ENCODE measurements at places on chromosomes 4 and X.

GRCh38 chr4:13592220-13592619 lies 35.3 kb downstream of the BOD1L1 start:
- DNase-seq: no peak

- DNase-seq: no peak
Observed at GRCh38 chr4:74919783-74920182, 13.1 kb upstream of the PARM1 start.

- no peak for DNase-seq
Observed at GRCh38 chr4:107125496-107125895, 89.4 kb upstream of the DKK2 start.

GRCh38 chr4:147776716-147777115 lies 44.8 kb downstream of the ARHGAP10 start:
- no peak for DNase-seq

DNA sequence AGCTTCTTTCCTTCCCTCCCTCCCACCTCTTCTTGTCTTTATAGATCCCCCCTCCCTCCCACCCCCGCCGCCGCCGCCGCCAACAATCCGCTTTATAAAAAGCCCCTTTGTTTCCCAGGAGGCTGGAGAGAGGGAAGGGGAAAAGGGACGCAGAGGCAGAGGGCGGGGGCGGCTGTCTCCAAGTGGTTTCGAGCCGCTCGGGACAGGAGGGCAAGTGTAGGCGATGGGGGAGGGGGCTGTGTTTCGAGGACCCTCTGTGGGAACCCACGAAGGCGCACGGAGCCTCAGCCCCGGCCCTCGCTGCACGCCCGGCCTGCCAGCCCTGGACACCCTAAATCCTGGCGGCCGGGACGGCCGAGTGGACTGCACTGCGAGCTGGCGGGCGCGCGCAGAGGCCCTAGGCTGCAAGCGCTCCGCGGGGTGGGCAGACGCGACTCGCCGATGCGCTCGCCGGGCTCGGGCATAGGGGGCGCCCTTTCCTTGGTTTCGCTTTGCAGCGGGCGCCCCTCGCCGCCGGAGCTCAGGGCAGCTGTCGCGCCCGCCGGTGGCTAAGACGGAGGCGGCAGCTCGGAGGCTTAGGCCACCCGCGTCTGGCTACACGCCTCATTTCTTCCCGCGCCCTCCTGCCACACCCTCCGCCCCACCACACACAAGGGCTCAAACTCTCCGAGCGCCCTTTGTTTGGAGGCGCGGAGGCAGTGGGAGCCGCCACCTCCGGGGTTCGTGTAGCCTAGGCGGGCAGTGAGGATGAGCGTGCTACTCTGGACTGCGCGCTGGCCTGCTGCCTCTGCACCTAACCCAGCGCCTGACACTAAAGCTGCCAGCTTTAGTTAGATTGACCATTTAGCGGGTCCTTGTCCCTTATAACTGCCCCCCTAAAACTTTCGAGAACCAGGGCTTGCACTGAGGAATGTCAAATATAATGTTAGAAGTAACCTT lies 2.2 kb downstream of the MAMLD1 start:
- DNase-seq: peak; percentile 64

- no peak for DNase-seq
Observed at GRCh38 chr4:182648766-182649165, 268.4 kb downstream of the DCTD start.

- DNase-seq: no peak
Observed at GRCh38 chrX:70176938-70177533, at the start of gene DGAT2L6. Gene DGAT2L6 (plus strand): TSS chrX:70177483. CDS start chrX:70177583, 100 bp downstream.

DNA sequence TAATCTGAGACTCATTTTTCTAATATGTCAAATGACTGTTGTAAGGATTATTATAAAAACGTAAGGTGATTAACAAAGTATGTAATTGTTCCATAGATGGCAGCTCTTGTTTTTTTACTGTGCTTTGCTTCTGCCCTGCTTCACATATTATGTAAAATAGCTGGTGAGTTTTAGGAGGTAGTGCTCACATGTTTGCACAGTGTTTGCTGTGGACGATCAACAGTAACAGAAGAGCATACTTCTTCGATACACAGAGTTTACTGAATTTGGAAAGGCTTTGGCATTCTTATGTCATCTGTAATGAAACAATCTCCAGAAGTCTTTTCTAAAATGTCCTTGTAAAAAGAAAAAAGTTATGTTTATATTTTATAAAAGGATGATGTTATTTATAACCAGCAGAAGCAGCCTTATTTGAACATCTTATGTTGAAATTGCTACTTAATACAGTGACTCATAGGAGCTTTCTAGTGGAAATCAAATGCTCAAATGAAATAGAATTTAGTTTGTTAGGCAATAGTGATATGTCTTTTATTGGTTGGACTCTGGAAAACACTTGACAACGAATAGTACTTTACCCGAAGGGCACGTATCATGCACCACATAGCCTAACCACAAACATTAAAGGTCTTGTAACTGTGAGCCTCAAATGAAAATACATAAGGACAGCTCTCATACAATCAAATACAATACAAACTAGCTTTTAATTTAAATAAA lies 1.9 kb upstream of the MTTP start:
- no peak for DNase-seq

DNA sequence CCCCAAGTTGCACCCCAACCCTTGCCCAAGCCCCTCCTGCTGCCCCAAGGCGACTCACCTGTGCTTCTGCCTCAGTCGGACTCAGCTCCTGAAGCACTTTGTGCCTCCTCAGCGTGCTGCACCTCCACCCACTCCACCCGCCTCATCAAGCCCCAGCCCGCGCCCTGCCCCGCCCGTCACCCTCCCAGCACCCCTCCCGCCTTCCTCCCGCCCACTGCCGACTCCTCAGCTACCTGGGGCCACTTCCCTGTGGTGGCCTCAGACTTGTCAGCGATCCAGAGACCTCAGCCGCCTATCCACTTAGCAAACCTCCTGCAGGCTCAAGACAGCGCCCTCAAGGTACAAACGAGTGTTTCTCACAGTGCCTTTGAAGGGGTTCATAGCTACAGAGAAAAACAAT lies 19.6 kb upstream of the IQCM start:
- DNase-seq: no peak

GRCh38 chr4:108097990-108098553 lies 70.7 kb downstream of the LEF1 start:
- no peak for DNase-seq

DNA sequence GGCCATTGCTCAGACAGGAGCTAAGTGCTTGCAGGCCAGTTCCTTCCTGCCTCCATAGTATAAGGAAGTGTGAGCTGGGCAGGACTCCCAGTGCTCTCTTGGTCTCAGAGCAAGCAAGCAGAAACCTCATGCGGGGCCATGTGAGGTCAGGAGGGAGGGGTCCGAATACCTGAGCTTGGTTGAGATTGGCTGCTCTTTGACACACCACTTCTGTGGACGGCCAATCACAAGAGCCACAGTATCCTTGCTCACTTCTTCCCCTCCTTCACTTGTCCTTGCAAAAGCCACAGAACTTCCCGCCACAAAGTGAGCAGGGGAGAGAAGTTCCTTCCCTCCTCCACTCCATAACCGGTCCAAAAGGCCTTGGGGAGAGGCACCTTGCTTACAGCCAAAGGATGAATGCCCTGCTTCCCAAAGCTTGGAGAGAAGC lies 56.7 kb downstream of the PRPS1 start:
- no peak for DNase-seq

GRCh38 chr4:113169368-113169767 lies 119.9 kb downstream of the ANK2 start:
- no peak for DNase-seq

GRCh38 chrX:5775846-5776430 lies 452.7 kb downstream of the NLGN4X start:
- DNase-seq: no peak

GRCh38 chr4:140575489-140575888 lies 6.7 kb upstream of the UCP1 start:
- DNase-seq: no peak

GRCh38 chr4:73741031-73741749 lies 821 bp downstream of the CXCL8 start:
- no peak for DNase-seq

GRCh38 chrX:107744868-107745267 lies 30.7 kb downstream of the TSC22D3 start:
- DNase-seq: no peak

- DNase-seq: no peak
Observed at GRCh38 chrX:32572644-32573043, 638.7 kb downstream of the DMD start.

GRCh38 chrX:29297171-29297800 lies 710.0 kb downstream of the IL1RAPL1 start:
- DNase-seq: no peak

DNA sequence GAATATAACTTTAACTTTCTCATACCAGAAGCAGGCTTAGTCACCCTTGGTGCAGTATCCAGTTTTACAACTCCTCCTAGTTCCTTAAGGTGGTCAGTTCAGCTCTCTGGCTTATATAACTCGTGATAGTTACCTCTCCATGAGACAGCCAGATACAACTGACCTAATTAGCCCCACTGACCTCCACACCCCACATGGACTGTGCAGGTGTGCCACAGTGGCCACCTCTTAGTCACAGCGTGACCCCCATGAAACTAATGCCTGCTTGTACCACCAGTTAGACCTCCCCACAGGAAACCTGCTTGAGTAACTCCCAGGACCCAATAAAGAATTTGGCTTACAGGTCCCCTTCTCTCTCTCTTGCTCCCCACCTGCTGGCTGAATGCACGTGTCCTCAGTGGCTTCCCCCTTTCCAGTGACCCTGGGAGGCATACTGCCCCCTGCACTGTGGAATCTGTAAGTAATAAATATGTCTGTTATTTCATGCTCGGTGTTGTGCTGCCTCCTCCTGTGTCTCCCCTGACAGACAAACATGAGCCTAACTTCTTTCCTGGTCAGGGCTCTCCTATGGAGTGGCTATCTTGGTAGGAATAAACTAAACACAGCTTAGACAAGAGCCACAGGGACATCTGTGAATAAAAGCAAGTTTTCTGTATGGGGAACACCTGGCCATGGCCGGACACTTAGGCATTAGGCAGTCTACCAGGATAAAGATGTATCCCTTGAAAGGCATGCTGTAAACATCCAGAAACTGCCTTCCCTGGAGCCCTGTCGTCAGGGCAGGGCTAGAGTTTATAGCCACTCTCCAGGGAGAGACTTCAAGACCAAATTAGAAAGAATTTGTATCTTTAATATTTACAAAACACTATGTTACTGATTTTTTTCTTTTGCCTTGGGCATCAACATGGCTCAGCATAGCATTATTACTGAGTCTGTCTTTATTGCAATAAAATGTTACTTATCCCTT lies 209.7 kb upstream of the BOD1L1 start:
- no peak for DNase-seq

DNA sequence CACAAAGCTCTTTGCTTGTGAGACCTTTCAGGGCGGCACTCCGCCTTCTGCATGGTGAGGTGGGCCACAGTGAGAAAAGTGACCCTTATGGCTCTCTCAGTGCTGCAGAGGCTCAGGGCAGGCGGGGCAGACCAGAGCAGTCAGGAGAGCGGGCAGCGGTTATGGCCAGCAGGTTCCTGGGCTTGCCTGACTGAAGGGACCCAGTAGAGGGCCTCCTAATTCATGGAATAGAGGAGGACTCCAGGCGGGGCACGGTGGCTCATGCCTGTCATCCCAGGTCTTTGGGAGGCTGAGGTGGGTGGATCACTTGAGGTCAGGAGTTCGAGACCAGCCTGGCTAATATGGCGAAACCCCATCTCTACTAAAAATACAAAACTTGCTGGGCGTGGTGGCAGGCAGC lies 91.4 kb downstream of the CLNK start:
- DNase-seq: no peak

DNA sequence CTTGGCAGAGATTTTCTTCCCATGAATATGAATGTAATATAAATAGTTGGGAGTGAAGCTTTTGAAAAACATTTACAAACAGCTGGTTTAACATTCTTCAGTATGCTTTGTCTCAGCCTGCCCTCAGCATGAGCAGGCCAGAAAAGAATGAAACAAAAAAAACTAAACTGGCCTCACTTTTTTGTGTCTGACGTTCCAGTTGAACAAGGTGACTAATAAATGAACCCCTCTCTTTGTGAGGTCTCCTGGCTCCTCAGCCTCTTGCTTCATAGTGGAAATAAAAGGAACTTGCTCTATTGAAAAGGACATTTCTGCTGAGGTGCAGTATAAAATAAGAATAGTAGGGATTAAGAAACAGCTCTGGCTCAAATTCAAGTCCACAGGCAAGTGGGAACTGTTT lies 9.4 kb downstream of the CHST7 start:
- peak; percentile 14 for DNase-seq

DNA sequence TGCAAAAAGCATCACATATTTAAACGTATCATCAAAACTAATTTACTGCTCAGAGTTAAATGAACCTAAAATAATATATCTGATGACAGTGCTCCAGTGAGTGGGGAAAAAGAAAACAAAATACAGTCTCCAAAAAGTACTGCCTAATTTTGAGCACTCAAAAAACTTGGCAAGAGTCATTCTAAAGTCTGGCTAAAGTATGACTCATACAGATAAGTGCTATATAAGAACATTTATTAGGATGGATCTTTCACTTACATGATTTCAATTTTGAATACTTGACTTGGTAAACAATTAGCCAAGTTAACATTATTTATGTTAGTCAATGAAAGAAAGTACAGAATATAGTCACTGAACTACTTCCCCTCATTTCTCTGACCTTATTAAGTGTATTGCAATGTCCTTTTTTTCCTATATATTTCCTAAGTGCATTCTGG lies 27.2 kb downstream of the FBXO8 start:
- DNase-seq: no peak

DNA sequence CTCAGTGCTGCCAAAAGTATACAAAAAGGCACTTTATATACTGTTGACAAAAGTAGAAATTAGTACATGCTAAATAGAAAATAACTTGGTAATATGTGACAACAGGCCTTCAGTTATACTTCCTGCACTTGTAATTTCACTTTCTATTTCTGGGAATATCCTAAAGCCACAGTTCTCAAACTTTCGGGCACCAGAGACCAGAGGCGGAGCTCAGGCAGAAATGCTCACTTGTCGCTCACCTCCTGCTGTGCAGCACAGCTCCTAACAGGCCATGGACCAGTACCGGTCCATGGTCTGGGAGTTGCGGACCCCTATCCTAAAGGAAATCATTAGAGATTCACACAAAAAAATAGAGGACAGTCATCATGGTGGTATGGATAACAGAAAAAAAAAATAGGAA lies 25.7 kb downstream of the ACSL4 start:
- no peak for DNase-seq

GRCh38 chr4:119135721-119136121 lies at the start of gene MYOZ2:
Gene MYOZ2 (plus strand): TSS chr4:119135832. CDS start chr4:119136526, 694 bp downstream.
- DNase-seq: no peak

GRCh38 chr4:112058433-112058832 lies 86.8 kb upstream of the FAM241A start:
- no peak for DNase-seq

- DNase-seq: no peak
Observed at GRCh38 chr4:37464373-37465128, 220.0 kb downstream of the NWD2 start.

DNA sequence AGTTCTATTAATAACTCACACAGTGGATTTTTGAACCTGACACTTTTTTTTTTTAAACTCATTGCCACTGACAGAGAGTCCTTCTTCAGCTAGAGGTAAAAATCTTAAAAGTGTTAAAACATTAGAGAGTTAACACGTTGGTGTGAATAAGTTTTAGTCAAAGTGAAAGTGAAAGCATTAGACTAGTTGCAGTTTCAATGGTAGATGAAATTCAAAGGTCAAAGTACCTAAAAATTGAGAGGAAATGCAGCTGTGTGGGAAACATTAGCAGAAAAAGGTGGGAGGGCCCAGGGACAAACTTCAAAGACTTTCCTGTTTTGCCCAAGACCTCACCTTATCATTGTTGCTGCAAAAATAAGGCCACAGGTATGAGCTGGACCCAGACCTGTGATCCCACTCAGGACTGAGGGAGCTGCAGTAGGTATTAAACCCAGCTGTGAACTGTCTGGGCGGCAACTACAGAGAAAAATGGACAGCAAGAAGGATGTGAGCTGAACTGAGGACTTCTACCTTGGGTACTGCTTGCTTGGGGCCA lies 17.6 kb upstream of the GABRA4 start:
- no peak for DNase-seq
